Hair follicle dermal papilla cell (primary cell): ENCODE measurements at places on chromosomes 3 and 15. TPM values are rescaled to one million over a fixed set of nuclear protein-coding genes. Genes with fewer than 3 reads are reported as not detected.

LMCD1 gene
- total RNA-seq, result 324 and 508 TPM in 2 replicates

CLDN16 gene
- total RNA-seq, result not detected in 2 replicates

MKRN3 gene
- total RNA-seq, result 0.85 TPM in 1 of 2 replicates, not detected in the other

PPP1R14D gene
- not detected in 2 replicates for total RNA-seq

GHSR gene
- not detected in 2 replicates for total RNA-seq
